ENCODE measurements at places on chromosomes 16 and 17. TPM values are rescaled to one million over a fixed set of nuclear protein-coding genes. Genes with fewer than 3 reads are reported as not detected.

MT1G gene
- polyA plus RNA-seq, result 87.2 TPM

VTN gene
- polyA plus RNA-seq, result 184 TPM

CFAP20 gene
- polyA plus RNA-seq, result 62.5 TPM

NAT9 gene
- 91.6 TPM for polyA plus RNA-seq

TMEM219 gene
- 272 TPM for polyA plus RNA-seq

SLC12A3 gene
- polyA plus RNA-seq, result 0.03 TPM

GRCh38 chr17:56880133-56880532 is 33.7 kb downstream of the TRIM25 start:
- H3K27ac ChIP-seq, result no peak overlapping the region
- H3K4me3 ChIP-seq, result no peak overlapping the region
- no peak for DNase-seq

DNA sequence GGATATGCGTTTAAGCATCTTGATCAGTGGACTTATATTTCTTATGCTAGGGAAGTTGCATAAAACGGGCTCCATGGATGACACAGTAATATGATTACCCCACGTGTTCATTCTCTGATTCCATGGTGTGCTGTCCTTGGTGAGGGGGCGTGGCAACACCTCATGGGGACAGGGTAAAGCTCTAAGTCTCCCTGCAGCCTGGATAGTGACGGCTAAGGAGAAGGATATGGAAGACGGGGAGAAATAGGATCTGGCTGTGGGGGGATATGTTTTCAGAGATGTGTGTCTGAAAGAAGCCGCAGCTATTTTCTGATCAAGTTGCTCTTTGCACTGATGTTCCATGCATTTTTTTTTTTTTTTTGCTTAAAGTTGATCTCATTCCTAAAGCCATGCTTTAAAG is 84.3 kb downstream of the MARCHF10 start:
- DNase-seq, result no peak
- no peak overlapping the region for H3K27ac ChIP-seq
- H3K4me1 ChIP-seq, result no peaks in the 10 kb centered on the region
- no peaks in the 10 kb centered on the region for H3K36me3 ChIP-seq

GRCh38 chr16:10188236-10188635 is 6.0 kb upstream of the GRIN2A start:
- DNase-seq, result no peak
- no peaks in the 10 kb centered on the region for H3K4me1 ChIP-seq
- H3K27me3 ChIP-seq, result peaks cover under 1% of the 10 kb centered on the region
- no peak overlapping the region for H3K27ac ChIP-seq
- H3K4me3 ChIP-seq, result no peak overlapping the region

GRCh38 chr17:62591333-62591732 is 36.1 kb upstream of the MRC2 start:
- no peak overlapping the region for H3K27ac ChIP-seq
- H3K4me3 ChIP-seq, result no peak overlapping the region
- no peaks in the 10 kb centered on the region for H3K27me3 ChIP-seq
- H3K36me3 ChIP-seq, result peaks cover 27% of the 10 kb centered on the region

Data from adrenal gland (tissue), 19 donors.